Omental fat pad (tissue), 4 donors: ENCODE measurements at places on chromosomes 6 and 20.

- no peak for DNase-seq
Measured at GRCh38 chr6:168300975-168301647, 18.5 kb downstream of the DACT2 start.

GRCh38 chr6:69917834-69918233 is 51.5 kb downstream of the COL19A1 start:
- DNase-seq: no peak

GRCh38 chr6:36505744-36506534 is 41.3 kb downstream of the STK38 start:
- DNase-seq: no peak

DNA sequence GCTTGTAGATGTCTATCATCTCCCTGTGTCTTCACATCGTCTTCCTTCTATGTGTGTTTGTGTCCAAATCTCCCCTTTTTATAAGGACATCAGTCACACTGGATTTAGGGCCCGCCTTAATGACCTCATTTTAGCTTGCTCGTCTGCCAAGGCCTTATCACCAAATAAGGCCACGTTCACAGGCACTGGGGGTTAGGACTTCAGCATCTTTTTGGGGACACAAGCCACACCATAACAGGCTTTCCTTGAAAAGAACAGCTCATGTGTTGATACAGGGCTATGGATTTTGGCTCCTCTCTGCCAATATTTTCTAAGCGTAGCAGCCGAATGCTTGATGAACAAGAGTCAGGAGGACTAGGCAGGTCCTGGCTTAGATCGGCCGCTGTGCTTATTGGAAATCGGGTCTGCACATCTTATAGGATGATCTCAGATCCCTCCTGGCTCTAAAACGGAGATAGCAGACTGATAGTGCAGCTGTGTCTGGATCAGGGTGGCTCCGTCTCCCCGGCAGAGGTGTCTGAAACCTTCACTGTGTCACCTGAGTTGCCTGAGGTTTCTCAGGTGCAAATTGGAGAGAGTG is 16.2 kb upstream of the TMEM181 start:
- DNase-seq: no peak

DNA sequence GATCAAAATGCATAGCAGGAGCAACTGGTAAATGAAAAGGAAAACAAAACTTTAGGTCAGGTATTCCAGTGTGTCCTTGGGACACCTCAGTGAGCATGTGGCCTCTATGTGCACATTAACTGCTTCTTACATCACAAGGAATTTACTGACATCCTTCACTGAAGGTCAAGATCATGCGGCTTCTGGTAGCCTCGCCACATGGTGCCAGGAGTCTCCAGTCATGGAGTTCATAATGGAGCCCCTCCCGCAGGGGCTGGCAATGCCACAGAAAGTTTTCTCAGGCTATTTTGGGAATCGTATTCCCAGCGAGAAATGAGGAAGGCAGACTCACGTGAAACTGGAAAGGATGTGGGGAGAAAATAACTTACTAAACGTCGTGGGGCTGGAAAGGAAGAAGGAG is 19.7 kb upstream of the SLC22A3 start:
- no peak for DNase-seq
